Heart right ventricle (tissue), 16 donors: ENCODE measurements at places on chromosomes 16 and 17. TPM values are rescaled to one million over a fixed set of nuclear protein-coding genes. Genes with fewer than 3 reads are reported as not detected.

TSPAN10 gene
- 0.22 TPM for polyA plus RNA-seq

GRCh38 chr17:50209472-50210239 is 8.2 kb upstream of the COL1A1 start:
- DNase-seq, result peak; percentile 89

DNA sequence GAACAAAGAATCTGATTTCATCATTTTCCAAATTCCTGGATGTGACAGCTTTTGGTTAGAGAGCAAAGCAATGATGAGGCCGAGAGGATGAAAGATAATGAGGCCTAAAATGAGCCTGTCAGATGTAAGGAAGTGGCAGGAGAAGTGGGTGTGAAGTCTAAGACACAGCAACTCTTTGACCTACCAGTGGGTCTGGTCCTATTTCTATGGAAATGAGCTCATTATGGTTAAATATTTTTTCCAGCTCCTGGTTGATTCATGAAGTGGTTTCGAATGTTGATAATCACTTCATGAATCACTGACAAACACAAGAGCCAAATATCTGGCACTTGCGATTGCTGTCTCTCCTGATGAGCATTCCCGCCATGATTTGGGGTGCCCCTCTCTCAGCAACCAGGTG is 273.3 kb upstream of the CDH5 start:
- DNase-seq, result no peak

TSC2 gene
- polyA plus RNA-seq, result 28.8 TPM

PLA2G10 gene
- polyA plus RNA-seq, result 0.03 TPM

DNA sequence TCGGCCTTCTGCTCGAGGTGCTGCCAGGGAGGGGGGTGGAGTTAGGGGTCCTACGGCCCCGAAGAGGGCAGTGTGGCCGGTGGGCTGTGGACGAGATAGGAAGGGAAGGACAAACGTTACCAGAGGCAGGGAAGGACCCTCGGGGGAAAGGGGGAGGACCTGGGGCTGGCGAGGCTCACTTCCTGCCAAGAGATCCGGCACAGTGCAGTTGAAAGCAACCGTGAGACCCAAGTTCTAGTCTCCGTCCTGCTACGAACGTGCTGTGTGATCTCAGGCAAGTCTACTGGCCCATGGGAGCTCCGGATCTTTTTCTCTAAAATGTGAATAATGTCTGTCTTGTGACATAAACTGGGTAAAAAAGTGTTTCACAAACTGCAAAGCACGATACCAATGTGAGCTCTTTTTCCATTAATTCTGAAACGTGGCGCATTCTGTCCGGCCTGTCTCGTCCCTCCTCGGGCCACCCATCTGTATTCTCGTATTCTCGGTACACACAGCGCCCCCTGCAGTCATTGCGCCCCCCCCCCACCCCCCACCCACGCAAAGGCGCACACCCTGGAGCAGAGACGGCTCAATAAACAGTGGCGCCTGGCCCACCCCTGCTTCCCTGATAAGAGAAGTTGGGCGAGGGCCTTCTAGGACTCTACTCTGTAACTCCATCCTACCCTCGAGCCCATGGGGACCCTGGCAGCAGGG is 8.8 kb downstream of the CYGB start:
- peak; percentile 73 for DNase-seq

DNA sequence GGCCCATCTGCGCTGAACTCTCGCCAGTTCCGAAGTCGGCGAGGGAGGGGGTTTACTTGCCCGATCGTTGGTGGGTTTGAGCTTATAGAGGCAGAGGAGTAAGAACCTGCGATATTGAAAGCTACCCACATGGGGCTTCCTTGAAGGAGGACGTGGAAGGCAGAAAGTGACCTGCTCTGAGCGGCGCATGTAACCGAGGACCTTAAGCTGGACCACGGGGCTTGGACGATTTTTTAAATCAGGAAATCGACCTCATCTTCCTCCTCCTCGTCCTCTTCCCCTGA is 2.0 kb downstream of the PRAC2 start:
- no peak for DNase-seq

DNA sequence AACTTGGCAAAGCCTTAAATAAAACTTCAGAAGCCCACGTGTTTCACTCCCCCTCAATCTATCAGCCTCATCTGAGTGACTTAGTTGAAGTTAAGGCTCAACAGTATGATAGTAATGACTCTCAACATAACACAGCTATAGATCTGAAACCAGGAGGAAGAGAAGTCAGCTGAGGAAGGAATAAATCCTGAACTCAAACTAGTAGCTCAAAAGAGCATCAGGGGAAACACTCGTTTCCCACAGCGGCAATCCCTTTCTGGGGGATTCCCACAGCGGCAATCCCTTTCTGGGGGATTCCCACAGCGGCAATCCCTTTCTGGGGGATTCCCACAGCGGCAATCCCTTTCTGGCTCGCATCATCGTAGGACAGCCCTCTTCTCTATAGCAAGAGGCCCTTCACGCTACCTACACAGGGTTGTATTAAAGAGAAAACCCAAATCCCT is 56.8 kb downstream of the ZZEF1 start:
- DNase-seq, result no peak

FOXN1 gene
- polyA plus RNA-seq, result not detected

- DNase-seq, result peak; percentile 85
These were observed at the start of the genes HEXD and OGFOD3 for GRCh38 chr17:82418001-82418986. Gene HEXD (plus strand): TSS chr17:82418347. CDS start chr17:82419800, 1,453 bp downstream. Gene OGFOD3 (minus strand): TSS chr17:82418586. CDS start chr17:82418485, 101 bp downstream.

GRCh38 chr17:48571024-48571818 is 6.9 kb downstream of the HOXB4 start:
- no peak for DNase-seq

DNA sequence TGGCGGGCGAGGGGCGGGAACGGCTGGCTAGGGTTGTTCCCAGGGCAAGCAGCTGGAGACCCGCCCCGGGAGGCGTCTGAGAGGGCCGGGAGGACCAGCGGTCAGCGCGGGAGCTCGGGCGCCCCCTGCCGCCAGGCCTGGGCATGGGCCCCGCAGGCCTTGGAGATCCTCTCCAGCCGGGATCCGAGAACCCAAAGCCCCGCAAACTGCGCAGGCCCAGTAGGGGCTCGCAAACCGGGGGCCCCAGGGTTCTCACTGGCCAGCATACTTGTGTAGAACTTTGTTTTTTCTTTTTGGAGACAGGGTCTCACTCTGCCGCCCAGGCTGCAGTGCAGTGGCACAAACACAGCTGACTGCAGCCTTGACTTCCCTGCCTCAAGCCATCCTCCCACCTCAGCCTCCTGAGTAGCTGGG is 20.8 kb upstream of the ZNF423 start:
- peak; percentile 58 for DNase-seq

DNA sequence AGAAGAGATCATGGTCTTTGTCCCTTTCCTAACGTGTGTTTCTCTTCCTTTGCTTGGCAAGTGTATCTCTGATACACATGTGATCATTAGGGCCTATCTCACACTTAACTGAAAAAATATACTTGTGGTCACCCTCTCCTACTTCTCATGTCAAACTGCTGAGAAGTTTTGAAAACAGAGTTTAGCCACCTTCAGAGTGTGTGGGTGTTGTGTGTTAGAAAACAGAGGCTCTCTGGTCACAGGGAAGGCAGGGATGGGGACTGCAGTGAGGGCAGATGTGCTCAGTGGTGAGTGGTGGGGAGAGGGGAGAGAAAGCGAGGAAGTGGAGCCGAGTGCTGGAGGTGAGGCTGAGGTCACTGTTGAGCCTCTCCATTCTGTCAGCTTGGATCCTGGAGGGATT is 29.4 kb downstream of the GRB7 start:
- no peak for DNase-seq

DNA sequence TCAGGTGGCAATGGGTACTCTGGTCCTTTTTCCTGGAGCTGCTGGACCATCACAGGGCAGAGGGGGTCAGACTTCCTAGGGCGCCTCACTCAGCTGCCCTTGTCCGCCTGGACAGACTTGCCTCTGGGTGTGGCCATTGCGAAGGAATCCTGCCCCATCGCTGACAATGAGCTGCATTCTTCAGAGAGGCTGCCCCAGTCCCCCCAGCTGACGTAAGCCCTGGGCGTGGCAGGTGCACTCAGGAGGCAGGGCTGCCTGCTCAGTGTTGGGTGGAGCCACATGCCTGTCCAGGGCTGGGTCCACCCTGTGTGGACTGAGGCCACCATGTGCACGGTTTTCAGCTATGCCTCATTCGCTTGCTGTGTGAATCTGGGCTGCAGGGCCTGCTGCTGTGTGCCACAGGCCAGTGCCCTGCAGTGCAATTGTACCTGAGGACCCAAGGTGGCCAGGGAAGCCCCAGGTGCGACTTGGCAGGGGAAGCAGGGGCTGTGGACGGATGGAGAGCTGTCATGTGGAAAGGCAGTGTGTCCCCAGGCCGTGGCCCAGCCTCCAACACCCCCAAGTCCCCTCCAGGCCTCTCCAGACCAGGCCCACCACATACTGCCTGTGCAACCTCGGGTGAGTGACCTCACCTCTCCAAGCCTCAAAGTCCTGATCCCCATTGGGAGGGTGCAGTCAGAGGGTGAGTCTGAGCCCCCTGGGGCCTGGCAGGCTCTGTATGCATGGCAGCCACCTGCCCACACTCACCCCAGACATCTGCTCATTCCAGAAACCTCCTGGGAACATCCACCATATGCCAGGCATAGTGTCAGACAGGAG is 14.0 kb upstream of the MPRIP start:
- DNase-seq, result peak; percentile 59

DNA sequence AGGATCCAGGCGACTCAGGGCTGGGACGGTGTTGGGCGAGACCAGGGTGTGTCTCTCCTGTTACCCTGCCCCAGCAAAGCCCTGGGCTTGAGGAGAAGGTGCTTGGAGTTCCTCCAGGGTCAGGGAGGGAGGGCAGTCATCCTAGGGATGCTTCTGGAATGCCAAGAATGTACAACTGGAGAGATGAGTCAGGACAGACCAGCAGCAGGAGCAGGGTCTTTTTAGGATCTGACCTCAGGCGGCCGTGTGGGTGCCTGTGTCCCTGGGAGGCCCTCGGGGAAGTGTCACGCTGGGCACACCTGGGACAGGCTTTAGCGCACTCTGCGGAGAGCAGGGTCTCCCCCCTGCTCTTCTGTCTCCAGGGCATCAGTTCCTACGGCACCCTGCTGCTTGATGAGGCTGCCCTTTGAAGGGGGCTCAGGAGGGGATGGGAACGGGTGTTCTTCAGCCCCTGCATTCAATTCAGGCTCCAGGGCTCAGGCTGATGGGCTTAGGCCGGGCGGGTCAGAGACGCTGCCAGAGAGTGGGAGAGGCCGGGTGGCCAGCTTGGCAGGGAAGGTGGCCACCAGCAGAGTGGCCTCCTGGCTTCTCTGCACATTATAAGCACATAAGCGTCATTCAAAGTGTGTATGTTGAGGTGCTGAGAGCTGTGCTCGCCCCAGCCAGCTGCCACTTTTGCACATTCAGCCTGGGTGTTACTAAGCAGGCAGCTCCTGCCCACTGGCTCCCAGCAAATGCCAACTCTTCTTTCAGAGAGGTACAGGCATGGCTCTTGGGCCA is 8.4 kb upstream of the MTSS2 start:
- DNase-seq, result no peak

GRCh38 chr17:47730681-47731080 is 2.4 kb upstream of the TBX21 start:
- DNase-seq, result no peak

DNA sequence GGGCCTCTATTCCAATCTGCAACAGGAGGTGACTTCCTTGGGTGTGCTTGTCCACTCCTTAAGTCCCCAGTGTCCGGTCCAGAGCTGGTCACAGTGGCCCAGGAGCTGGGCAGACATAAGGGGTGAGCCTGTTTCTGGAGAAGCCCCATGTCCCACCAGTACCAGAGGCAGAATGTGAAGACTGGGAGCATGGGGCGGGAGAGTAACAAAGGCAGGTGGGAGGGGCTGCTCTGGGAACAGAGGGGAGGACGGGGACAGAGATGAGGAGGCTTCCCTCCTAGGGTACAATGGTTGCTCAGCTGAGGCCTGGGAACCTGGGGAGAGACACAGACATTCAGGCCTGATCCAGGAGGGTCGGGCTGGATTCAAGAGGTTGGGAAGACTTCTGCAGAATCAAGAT is 323.3 kb upstream of the TNRC6C start:
- no peak for DNase-seq

TBC1D3L gene
- polyA plus RNA-seq, result 17.9 TPM

DNA sequence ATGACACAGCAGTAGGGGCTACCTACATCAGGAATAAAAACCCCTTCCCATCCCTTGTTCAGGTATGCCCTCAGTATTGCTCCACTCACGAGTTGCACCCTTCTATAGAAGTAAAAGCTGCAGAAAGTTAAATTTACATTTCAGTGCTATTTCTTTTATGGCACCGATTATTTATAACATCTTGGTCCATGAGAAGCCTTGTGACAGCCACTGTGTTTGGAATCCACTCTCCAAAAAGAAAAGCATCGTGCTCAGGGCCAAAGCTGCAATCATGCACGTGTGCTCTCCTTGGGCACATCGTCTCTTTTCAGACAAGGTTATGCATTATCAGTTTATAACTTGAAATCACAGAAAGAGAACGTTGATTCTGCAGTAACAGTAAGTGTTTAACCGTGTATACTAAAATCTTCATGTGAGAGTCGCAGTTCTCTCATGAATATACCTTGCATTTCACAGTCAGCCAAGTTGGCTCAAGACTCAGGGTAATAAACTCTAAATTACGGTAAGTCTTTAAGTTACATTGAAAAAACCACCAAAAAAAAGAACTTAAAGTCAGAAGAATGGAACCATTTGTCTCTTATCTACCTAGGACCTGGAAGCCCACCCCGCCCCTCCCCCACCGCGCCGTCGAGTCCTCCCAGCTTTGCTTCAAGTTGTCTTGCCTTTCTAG is 189.6 kb downstream of the CPPED1 start:
- DNase-seq, result no peak
